ENCODE measurements at places on chromosomes 3 and 15.

GRCh38 chr15:57591822-57592367, at the start of gene MYZAP:
Gene MYZAP (plus strand): TSS chr15:57591904. CDS start chr15:57592035, 131 bp downstream.
- DNase-seq: peak; percentile 44

DNA sequence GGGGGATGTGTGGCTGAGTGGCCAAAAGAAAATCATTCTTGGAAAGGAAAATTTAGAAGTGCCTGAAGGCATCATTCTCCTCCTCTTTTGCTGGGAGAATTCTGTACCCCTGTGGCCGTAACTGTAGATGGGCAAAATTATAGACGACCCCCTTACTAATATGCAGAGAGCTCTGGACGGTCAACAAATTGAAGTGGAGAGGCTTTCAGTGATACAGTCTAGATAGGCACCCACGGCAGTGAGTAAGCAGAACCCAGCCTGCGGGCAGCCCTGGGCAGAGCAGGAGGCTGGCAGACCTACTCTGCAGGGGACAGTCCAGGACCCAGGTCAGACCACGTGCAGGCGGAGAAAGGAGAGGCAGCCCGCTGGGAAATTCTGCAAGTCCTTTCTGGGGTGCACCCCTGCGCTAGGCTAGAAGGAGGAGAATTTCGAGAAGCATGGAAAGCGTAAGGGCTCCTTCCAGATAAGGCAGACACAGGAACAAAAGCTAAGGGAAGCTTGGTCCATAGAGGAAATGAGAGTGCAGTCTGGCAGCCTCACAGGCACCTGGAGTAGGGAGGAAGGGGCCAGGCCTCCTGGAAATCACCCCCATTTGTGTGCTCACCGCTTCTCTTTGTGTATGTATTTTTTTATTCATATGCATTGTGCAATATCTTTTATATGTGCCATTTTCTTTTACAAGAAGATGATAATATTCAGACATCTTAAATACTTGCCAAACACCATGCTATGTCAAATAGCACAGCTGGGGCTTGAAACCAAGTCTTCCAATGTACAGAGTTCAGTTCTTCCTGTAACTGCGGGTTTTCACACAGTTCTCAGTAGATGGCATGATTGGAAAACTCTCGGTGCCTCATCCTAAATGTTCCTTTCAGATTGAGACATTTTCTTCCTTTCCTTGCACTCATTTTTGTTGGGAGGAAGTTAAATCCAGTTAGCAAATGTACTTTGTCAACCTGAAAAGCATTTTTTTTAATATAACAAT, 40.2 kb downstream of the LRRK1 start:
- no peak for DNase-seq

DNA sequence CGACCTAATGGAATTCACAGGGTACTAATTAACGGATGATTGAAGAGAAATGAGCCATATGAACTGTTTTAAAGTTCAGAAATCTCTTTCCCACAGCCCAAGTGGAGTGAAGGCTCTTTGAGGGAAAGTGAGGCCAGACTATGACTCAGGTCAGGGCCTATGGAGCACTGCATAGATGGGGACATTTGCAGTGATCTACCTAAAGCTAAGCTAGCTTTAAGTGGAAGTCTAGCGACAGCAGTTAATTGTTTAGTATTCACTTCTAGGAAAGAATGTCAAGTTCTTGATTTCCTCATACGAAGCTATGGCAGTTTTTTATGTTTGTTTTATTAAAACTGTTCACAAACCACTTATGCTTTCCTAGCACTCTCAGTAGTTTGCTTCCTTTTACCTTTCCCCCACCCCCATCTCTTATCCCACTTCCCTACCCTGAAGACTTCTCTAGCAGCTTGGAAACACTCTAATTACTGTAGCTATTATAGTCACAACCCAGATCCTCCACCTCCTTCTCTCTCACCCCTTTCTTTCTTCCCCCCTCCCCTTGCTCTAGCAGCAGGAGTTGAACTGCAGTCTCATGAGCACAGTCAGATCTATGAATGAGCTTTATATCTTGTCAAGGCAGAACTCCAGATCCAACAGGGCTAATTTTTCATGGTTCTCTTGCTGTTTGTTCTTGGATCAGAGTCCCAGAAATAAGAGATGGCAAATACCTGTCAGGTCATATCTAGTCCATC, 6.2 kb downstream of the ZNF609 start:
- no peak for DNase-seq

DNA sequence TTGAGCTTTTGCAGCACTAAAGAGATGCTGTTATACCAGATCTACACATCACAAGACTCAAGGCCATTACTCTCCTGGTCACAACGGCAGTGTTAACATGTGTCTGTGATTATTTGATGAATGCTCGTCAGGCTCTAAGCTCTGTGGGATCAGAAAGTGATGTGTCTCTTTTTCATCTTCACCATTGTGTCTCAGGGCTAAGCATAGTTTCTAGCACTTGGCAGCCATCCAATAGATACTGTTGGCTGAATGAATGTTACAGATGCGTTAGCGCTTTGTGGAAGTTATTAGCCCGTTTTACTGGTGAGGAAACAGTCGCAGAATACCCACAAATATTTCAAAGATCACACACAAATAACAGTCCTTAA, 1.2 kb upstream of the FAM81A start:
- DNase-seq: no peak

DNA sequence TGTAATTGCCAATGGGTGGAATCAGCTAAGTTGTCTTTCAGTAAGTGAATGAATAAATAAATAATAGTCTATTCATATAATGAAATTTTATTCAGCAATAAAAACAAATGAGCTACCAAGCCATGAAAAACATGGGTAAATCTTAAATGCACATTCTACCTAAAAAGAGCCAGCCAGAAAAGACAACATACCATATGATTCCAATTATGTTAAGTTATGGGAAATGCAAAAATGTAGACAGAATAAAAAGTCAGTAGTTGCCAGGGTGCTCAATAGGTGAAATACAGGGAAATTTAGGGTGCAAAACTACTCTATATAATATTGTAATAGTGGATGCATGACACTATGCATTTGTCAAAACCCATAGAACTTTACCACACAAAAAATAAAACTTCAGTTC, 277.2 kb upstream of the EPHA6 start:
- no peak for DNase-seq

DNA sequence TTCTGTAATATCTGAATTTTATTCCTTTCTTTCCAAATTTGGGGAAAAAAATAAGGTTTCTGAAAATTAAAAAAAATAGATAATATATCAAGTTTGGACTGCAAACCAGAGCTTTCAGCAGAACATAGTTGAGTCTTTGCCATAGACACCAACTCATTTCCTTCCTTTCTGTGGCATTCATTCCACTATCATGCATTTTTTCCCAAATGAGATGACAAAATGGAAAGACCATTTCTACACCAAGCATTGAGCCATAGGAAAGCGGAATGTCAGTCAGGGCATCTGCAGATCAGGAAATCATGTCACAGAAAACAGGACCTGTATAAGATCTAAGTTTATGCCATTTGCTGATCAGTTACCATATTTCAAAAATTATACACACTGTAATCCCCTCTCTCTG, 333.3 kb upstream of the THBS1 start:
- DNase-seq: no peak

GRCh38 chr3:51703761-51704510, 2.9 kb upstream of the GRM2 start:
- no peak for DNase-seq

- DNase-seq: no peak
Measured at GRCh38 chr3:181493423-181493822, 218.3 kb upstream of the SOX2 start.

- no peak for DNase-seq
Measured at GRCh38 chr3:114418724-114419543, 125.1 kb downstream of the TIGIT start.

GRCh38 chr3:194245474-194245873, 105.7 kb downstream of the CPN2 start:
- DNase-seq: no peak

GRCh38 chr3:182696916-182697315, 96.4 kb upstream of the ATP11B start:
- DNase-seq: no peak

DNA sequence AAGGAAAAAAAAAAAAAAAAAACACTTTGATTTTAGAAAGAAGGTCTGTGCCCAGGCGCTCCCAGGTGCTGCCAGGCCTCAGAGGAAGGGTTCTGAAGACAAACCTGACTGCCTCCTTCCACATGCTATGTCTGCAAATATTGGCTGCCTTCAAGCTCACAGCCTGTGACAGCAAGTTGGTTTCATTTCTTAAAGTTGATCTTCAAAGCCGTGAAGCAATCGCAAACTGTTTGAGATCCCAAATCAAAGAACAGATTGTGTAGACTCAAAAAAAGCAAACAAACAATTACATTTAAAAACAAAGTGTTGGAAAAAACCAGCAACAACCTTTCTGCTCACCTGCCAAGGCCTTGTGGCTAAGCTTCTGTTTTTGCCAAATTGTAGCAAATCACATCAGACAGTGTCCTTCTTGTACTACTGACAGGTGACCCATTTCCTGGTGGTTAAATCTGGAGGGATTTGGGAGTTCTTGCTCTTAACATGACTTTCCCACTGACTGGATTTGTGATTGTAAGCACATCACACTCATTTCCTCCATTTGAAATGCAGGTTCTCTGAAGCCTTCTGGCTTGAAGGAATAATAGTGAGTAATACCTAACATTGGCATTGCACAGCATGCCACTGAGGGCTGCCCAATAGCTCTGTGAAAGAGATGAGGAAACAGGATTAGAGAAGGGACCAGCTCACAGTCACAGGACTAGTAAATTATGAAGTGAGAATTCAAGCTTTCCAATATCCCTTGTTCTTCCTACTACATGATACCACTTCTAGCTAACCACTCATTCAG, 502.4 kb downstream of the LPP start:
- no peak for DNase-seq

DNA sequence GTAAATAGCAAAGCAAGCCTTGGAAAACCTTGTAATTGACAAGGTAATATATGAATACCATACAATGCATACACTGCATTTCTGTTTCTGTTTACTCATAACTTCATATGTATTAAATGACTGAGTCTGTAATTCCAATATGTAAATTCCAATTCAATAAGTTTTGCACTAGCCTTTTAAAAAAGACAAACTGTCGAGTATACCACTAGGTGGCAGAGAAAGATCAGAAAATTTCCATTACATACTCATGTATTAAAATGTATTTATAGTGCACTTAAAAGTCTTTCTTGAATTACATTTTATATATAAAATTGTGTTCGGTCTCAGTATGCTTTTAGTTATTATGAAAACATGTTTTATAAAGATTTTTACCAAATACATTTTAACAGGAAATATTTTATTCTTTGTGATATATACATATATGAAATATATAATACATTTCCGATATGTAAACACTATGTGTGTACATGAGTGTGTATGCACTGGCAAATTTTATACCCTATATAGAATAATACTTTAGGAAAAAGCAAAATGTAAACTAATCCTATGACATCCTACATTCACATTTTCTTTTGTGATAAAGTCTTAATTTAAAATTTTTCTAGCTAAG, 216.8 kb downstream of the VGLL3 start:
- no peak for DNase-seq

DNA sequence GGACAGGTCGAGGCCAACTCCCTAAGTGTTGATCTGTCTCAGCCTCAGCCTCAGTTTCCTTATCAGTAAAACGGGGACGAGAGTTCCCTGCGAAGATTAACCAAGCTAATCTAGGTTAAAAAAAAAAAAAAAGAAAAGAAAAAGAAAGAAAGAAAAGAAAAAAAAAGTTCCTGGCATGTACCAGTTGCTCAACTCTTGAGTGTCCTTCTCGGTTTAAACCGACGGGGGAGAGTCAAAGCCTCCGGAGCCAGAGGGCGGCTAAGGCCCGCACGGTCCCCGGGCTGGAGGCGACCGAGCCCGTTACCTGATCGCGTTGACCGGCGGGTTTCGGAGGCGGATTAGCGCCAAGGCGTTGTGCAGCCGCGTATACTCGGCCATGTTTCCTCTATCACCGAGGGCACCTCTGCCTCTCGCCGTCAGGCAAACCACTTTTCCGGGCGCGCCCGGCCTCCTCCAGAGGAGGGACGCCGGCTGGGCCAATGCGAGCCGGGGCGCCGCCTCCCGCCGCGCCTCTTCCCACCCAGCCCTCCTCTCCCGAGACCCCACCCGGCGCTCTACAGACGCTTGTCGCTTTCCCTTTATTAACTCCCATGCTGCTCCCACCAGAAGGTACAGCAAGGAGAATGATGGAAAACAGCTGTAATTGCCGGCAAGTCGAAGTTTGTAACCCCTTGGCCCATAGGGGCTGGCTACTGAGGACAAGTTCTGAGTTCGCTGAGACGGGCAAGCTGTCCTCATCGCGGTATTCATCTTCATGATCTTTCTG, at the start of gene EHHADH:
EHHADH (minus strand) TSS at position 405 of the 766 bp plus-strand sequence; CDS start at position 378, 27 bp downstream.
- DNase-seq: peak; percentile 71

DNA sequence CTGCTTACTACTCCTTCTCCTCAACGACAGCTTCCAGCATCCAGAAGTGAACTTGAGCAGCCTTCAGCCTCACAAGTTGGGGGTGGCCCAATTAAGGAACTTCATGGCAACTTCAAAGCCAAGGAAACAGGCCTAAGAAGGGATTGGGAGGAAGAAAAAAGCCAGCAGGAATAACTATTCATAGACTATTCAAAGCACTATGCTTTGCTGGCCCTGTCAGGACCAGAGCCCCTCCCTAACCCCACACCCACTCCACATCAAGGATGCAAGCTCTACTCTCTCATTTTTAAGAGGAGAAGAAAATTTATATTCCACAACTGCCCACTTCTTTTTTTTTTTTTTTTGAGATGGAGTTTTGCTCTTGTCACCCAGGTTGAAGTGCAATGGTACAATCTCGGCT, 10.0 kb upstream of the PRKAR2A start:
- DNase-seq: no peak

DNA sequence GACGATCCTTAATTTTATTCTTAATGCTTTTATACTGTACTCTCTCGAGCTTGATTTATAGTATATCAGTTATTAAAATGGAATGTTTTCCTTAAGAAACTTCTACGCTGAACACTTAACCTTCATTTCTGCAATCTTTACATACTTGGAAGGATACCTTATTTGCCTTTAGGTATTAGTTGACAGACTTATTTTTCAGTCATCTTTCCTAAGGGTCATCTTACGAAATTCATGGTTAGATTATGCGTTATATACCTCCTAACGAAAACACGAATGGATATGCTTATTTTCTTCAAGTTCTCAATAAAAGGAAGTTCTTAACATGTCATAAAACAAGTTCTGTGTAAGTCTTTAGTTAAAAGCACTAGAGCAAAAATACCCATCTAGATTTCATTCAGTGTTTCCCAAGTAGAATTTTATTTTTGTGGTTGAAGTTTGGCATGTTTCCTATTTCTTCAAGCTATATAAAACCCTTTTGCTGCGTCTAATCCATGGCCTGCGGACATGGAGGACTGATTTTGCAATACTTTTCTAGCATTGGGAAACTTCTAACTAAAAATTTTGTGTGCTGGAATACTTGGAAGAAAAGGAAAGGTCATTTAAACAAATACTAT, 231.3 kb downstream of the TP63 start:
- DNase-seq: no peak

DNA sequence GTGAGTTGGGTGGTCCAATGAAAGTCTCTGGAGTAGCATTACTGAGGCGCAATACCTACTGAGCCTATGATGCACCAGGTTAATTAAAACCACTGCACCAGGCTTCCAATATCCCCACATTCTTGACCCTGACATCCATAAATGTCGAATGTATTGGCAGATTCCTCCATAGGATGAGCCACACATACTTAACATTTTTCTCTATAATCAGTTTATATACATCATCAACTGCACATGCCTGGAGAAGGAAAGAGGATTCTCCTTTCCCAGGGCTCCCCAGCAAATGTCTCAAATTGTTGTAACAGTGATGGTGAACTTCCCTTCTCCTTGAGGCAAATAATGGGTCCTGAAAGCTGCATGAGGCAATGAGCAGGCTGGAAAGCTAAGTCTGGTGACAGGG, 82.3 kb upstream of the LPP start:
- DNase-seq: no peak

Data from stimulated activated naive CD8-positive, alpha-beta T cell treated with anti-CD3 and anti-CD28 coated beads, Interleukin-15, Interleukin-2, amounts not matched to agents 100 U/mL and 50 U/mL, for 24 hours (primary cell).